ENCODE measurements at places on chromosomes 4 and X.

- no peak for DNase-seq
These were observed 239.3 kb downstream of the C4orf33 start for GRCh38 chr4:129335276-129335675.

DNA sequence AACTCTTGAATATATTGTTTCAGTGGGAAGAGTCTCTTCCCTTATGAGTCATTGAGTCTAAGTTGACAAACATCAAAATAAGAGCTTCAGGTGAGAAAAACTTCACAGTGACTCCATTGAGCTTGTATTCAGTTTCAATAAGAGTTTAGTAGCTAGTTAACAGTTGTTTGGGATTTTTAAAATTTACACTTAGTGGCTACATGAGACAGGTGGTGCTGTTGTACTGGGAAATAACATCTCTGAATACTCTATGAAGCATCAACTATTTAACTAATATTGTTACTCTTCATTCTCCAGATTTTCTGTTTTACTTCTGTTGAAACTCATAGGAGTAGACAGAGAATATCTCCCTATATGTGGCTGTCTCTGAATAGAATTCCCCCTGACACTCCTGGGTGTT is 1609.1 kb downstream of the C4orf33 start:
- DNase-seq = no peak

GRCh38 chr4:37862961-37863360 is 27.9 kb upstream of the TBC1D1 start:
- DNase-seq = no peak

DNA sequence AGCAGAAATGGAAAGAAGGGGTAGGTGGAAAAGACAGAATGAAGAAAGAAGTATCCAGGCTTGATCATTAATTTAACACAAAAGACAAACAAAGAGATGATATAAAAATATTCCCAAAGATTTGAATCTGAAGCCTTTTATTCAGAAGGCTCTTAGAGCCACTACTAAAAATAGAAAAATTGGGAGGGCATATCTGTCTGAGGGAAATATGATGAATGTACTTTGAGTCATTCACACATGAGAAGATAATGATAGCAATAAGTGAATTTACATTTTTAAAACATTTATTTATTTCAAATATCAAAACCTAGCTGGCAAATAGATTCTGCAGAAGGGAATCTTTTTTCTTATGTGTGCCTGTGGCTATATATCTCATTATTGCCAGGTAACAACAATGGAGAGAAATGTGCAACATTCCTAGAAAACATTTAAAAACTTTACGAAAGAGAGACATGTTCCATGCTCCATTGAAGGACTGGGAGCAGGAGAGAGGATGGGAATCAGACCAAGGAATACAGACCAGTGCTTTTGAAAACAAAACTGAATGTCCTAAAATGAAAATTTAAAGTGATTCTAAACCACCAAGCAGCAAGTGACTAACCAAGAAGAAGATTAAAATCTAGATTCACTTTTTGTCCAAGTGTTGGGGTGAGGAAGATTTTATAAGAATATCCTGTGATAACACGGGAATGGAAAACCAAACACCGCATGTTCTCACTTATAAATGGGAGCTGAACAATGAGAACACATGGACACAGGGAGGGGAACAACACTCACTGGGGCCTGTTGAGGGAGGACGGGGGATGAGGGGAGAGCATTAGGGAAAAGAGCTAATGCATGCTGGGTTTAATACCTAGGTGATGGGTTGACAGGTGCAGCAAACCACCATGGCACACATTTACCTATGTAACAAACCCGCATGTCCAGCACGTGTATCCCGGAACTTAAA is 41.2 kb downstream of the ANXA5 start:
- no peak for DNase-seq

DNA sequence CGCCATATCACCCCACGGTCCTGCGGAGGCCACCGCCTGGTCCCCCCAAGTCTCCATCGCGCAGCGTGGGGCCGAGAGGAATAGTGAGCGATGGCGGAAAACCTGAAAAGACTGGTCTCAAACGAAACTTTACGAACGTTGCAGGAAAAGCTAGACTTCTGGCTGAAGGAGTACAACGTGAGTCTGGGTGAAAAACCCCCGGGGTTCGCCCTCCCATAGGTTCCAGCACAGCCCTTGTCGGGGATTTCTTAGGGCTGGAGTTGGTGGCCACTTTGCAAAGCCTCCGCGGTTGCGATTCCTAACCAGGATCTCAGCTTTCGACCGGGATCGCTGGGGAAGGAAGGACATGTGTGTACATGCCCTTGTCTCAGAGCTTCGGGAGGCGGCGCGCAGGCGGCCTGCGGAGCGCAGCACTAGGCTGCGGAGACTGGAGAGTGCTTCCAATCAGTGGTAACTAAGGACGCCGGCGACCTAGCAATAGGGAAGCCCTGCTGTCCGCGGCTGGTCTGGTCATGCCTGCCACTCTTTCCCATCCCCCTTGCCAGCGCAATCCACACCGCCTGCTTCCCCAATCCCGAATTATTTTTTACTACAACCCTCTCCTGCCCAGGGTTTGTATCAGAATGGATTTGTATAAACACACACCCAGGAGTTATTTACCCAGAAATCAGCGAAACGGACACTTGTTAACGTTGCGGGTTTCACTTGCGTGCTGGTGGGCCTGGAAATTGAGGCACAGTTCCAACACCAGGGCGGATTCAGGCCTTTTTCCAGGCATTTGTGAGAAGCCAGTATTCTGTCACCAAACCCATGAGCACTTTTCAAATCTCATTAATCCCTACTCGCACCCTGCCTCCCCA is 741 bp downstream of the SPATA18 start:
- no peak for DNase-seq

- DNase-seq = no peak
These were observed 8.9 kb upstream of the DCK start for GRCh38 chr4:70984589-70984988.

DNA sequence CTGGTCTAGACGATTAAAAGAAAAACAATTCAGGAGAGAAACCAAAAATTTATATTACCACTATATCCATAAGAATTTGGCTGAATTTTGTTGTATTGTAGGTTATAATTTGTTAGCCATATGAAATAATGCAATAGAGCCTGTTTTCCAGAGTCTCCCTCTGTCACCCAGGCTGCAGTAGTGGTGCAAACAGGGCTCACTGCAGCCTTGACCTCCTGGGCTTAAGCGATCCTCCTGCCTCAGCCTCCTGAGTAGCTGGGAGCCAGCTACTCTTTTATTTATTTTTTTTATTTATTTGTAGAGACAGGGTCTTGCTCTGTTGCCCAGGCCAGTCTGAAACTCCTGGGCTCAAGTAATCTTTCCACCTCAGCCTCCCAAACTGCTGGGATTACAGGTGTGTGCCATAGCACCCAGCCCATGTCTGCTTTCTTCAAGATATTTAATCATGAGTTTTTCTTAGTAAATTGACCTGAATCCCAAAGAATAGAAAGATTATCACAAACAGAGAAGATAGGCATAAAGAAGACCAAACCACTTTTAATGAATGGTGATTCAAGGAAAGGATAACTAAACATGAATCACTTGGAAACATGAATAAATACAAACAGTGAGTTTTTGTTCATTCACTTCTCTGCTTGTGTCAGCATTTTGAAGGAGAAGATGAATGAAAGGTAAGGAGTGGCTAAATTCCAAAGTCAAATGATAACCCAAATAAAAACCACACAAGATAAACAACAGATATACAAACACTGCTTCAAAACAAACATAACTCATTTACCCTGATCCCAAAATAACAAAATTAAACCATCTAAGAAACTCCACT is 82.1 kb downstream of the PPP3CA start:
- no peak for DNase-seq

GRCh38 chr4:53601251-53601764 is 10.0 kb upstream of the LNX1 start:
- no peak for DNase-seq

DNA sequence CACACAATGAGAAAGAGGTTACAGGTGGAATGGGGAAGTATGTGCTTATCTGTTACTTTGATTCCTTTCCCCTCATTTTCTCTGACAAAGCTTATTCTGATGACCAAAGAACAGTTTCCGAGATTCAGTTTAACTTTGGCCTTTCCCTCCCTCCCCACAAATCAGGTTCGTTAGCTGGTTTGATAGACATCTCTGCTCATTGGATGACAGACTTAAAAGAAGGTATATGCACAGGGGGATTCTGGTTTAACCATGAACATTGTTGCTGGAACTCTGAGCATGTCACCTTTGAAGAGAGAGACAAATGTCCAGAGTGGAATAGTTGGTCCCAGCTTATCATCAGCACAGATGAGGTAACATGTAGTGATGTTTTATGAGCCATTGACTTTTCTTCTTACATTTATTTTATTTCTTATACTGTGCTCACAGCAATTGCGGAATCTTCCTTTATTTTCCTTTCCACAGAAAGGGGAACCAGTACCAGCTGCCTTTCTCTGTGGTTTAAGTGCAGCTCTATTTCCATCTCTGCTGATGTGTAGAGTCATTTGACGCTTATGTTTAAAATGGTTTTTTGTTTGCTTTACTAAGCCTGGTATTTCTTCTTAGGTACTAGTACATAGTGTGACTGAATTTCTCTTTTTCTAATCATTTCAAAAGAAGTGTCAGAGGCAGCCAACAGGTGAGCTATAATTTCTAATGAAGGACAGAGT is 125.0 kb downstream of the AKAP4 start:
- DNase-seq = no peak

DNA sequence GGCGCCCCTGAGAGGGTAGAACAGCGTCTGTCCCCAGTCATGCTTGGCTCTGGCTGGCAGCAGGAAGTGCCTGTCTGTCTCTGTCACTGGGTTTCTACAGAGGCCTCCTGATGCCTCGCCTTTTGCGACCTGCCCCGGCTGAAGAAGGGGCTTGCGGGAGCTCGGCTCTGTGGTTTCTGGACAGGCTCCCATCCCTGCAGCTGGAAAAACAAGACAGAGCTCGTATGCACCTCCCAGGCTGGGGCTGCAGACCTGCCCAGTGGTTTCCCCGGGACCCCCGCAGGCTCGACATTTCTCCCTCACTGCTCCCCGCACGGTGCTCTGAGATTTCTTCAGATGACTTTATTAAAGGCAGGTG is 57.0 kb upstream of the SORCS2 start:
- DNase-seq = no peak

DNA sequence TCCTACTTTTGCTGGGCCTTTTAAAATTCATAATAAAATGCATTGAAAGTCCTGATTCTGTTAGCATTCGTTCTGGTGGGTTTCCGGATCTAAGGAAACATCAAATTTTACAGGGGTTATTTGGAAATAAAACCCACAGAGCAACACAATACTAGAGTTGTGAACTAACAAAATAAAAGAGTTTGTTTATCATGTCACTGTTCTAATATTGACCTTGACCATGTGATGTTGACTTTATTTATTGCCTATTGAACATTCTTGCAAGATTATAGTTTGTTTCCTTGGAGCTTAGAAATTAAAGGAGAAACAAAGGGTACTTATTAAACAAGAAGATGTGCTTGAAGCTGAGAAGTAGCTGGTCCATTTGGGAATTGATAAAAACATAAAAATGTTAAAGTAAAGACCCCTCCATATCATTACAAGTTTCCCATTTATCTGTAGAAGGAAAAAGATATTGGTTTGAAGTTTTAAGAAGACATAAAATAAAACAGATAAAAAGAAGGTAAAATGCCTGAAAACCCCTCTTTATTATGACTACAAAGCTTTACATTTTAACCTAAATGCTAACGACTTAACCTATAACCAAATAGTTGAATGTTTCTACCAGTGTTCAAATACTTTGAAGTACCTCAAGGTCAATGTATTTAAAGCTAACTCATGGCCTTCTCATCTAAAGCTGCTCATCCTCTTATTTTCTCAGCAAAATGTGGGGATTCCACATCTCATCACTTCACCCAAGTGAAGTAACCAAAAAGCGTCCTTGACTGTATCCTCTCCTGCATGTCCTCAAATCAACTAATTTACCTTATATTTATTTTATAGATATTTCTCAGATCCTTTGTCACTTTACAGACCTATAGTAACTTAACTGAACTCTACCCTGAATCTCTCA is 179.6 kb downstream of the GASK1B start:
- DNase-seq = no peak

DNA sequence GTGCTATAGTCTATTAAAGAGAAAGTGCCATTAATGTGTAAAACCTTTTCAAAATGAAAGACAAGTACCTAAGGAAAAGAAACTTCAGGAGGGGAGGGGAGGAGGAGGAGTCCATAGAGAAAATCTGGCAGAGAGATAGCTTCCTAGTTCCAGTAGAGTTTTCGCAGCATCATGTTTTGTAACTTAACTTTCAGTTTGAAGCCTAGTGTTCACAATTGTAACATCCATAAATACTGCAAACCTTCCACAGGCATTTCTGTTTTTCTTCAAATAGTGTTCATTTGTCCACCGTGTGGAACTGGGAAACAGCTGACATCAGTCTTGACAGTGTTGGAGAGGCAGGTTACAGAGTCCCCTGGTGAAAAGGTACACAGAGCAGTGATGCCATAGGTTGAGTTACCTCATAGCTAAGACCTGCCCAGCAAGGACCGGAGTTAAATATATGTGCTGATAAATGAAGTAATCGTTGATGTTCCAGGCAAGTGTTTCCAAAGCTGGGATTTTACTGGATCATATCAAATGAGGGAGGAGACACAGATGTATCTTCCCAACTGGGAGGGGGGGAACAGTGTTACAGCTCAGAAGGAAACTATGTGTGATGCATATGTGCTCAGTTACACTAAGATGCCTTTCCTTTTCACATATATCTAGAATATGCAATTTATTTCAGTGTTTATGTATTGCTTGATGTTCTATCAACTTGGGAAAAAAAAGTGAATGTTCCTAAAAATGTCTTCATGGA is 369.5 kb upstream of the FAM241A start:
- DNase-seq = no peak

DNA sequence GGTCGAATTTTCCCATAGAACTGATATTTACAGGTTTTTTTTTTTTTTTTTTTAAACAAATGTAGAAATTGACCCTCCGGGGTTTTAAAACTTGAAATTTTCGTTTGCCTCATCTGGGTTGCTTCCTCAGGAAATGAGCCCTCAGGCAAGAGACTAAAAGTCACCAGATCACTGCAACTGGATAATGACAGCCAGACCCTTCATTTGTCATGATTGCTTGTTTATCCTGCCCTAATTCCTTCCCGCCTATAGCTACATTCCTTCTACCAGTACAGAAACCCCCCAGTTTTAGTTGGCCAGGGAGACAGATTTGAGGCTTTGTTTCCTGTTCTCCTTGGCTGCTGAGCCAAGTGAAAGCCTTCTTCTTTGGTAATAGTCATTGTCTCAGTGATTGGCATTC is 44.0 kb upstream of the IGFBP7 start:
- DNase-seq = no peak

GRCh38 chr4:172207886-172208285 is 394.7 kb downstream of the GALNTL6 start:
- DNase-seq = no peak

DNA sequence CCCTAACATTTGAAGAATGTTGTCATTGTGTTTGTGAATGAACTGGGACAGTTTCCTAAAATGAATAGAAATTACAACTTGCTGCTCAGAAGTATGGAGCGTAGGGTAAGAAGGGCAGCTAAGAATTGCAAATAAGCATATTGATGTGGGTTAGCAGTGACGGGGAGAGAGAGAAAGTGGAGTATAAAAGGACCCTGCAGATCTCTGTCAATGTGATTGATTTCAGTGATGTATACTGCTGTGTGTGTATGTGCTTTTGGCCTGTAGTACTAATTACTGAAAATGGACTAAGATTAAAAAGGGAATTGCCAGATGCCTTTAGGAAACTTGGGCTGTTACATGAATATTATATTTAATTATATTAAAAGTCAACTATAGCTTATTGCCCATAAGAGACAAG is 7.8 kb upstream of the MFAP3L start:
- no peak for DNase-seq
